CD4-positive, alpha-beta T cell treated with Interferon alpha-2 for 1 hour (primary cell): ENCODE measurements at places on chromosomes 6 and 20.
A peak's percentile ranks its signal among the peaks of the same experiment; 100 is the strongest.

DNA sequence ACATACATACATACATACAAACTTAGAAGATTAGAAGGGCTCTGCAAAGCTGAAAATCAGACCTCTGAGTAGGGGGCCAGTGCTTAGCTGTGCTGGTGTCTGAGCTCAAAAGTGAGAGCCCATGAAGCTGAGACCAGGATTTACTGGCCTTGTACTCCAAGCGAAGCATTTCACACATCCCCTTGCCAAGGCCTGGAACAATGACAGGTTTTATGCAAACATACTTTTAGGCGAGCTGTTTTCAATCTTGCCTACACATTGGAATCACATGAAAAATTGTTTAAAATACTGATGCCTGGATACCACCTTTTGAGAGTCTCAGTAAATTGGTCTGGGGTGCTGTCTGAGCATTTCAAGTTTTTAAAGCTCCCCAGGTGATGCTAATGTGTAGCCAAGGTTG, 80.9 kb upstream of the SRSF6 start:
- no peak for DNase-seq

DNA sequence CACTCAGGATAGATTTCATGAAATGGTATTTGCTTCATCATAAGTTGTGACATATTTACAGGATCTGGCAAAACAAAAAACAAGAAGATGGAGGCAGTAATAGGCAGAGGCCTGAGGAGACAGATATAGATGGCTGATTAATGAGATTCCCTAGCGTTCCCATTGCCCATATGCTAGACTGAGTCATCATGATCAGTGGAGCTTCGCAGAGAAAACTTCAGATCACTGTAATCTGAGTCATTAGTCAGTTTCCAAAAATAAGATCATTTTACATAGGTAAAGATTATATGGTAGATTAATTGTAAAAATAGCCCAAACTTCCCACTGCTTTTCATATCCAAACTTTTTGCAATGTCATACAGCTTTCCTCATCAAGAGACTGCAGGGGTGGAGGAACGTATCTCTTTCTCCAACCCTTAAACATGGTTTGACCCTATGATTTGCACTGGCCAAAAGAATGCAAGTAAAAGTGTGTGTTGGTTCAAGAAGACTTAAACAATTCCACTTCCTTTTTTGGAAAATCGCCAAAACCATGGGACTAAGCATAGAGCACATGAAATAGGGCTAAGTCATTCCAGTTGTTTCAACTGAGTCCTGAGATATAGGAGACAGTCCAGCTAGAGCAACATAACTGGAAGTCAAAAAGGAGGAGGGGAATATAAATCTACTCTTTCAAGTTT, 626.0 kb downstream of the RNF144B start:
- DNase-seq: no peak

DNA sequence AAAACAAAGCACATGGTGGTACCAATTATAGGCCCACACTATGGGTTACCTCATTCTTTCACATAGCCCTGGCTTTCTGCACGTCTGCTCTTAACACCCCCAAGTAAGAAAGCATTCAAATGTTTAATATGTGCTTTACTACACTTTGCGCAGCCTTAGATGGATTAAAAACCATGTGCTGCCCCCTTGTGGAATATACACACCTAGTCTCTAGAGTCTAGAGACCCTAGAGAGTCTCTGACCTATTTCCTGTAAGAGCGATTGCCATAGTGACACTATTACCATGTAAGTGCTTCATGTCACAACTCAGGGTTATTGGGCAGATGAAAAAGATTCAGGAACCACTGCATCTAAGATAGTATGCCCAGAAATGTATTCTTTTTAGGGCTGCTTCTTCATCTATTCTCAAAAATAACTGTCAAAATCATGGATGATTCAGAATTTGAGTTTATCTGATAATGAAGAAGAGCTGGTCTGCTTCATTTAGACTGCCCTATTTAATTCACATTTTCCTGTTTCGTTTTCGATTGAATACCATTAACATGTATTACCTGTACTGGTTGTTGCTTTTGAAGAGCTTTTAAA, 186.3 kb downstream of the ADGB start:
- DNase-seq: peak; percentile 48

- DNase-seq: no peak
Observed at GRCh38 chr6:169939554-169940164, 188.2 kb downstream of the ERMARD start.

DNA sequence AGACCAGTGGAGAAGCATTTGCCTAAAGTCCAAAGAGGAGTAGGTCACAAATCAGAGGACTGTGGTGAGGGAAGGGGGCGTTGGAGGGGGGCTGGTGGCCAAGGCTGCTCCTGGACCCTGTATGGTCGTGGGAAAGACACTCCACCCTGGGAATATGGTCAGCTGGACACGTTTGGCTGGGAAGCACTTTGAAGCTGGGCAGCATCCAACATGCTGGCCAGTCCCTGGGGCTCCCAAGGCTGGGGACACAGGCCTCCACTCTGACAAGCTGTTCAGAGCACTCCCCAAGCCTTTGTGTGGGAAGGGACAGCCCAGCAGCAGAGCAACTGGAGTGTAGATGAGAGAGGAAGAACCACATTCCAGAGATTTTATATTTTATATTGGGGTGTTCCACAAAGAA, 203.2 kb downstream of the ANKRD60 start:
- DNase-seq: no peak

GRCh38 chr20:18992418-18992817, 178.8 kb downstream of the SCP2D1 start:
- DNase-seq: no peak

DNA sequence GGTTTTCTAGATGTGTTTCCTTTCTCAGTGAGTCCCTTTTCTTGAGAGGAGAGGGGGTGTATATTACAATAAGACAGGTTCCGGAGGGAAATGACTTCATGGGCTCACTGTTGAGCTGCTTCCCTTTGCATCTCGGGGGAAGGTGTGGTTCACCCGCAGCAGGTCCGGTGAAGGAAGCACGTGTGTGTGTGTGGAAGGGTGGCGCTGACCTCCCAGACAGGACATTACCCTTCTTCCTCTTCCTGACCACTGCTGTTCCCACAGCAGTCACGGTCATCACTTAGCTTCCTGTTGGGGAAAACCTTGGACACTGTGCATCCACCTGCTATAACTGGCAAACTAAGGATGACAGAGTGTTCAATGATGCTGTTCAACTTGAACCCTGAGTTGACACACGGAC, 83.6 kb downstream of the PLEKHG1 start:
- DNase-seq: peak; percentile 25

DNA sequence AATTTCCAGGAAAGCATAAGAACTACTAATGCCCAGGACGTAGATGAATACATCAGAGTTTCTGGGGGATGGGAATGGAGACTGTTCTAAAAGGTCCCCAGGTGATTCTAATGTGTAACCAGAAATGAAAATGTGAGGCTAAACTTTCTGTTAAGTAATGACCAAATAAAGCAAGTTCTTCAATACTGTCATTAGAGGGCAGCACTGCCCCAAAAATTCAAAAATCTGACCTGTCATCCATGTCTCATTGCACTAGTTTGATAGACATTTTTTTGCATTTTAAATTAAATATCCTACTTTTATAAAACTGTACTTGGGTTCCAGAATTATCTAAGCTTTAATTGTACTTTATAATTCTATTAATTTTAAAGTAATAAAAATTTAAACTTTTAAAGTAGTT, 94.9 kb downstream of the RFX6 start:
- peak; percentile 11 for DNase-seq

DNA sequence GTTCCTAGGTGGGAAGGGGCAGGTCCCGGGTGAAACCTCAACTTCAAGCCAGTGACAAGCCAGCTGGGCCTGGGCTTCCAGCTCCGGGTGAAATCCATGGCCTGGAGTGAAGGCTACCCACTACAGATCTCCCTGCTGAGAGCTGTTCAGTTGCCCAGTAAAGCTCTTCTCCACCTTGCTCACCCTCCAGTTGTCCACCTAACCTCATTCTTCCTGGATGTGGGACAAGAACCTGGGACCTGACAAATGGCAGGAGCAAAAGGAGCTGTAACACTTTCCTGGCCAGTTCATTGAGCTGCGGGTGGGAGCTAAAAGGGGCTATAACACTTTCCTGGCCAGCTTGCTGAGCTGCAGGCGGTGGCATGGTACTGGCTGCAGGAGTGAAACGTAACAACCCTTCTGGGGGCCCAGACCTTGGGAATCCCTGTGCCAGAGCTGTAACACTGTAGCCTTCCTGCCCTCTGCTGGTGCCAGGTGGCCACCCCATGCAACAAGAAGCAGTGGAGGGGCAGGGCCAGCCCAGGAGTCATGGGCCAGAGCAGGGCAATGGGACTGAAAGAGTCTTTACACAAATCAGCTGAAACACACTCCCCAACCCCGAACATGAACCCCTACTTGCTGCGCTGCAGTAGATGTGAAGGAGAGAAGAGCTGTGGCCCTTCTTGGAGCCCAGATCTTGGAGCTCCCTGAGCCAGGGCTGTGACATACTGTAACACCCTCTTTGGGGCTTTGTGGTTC, 3.6 kb upstream of the HINT3 start:
- DNase-seq: no peak

DNA sequence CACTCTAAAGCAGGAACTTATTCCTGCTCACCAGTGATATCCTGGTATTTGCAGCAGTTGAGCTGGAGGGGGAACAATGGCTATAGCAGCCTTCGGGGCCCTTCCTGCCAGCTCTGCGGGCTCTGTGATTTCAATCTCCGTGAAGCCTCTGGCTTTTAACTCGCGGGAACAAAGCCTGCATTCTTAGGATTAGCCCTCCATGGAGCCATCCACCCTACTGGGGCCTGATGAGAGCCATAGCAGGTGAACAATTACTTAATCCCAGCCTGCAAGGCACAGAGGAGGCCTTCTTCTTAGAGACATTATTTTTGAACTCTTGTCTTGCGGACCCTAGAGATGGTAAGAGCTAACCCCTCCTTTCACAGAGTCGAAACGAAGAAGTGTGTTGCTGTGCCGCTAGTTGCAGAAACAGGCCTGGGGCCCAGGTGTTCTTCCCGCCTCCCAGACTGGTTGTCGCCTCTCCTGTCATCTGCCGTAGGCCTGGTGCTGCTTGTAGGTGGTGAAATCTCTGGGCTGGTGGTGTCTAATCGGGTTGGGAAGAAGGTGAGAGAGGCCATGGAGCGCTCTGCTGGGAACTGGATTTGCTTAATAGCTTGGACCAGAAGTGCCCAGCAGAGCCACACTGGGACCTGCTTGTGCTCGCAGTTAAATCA, 9.7 kb downstream of the GHRH start:
- no peak for DNase-seq

DNA sequence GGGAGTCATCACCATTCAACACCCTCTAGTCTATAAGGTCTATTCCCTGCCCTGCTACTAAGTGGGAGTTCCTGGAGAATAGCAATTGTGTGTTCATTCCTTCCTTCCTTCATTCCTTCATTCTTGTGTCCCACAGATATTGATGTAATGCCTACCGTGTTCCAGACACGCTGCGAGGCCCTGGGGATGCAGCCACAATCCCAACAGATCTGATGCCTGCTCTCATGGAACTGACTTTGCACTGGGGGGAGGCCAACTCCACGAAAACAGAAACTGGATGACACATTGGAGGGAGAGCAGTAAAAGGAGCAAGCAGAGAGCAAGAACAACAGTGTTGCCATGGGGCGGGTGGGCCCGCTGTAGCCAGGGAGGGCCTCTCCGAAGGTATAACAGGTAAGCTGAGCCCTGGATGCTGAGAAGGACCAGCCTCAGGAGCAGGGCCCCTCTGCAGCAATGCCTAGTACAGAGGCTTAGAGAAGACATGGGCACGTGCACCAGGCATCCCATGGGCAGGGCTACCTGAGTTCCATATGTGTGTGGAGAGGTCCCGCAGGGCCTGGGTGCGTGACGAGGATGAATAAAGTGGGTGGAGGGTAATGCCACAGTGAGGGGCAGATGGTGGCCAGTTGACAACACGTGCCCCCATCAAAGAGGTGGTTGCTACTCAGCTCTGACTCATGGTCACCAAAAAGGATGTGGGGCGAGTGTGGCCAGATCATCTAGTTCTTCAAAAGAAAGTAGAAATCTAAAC, 173.9 kb downstream of the NFATC2 start:
- no peak for DNase-seq

DNA sequence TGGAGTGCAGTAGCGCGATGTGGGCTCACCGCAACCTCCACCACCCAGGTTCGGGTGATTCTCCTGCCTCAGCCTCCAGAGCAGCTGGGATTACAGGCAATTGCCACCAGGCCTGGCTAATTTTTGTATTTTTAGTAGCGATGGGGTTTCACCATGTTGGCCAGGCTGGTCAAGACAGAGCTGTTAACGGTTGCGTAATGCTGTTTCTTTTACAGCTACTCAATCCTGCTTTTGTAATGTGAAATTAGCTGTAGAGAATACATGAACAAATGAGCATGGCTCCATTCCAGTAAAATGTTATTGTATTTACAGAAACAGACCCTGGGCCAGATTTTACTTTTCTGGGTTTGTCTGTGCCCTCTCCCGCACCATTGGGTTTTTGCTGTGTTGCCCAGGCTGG, 1.9 kb downstream of the PNLDC1 start:
- DNase-seq: no peak

DNA sequence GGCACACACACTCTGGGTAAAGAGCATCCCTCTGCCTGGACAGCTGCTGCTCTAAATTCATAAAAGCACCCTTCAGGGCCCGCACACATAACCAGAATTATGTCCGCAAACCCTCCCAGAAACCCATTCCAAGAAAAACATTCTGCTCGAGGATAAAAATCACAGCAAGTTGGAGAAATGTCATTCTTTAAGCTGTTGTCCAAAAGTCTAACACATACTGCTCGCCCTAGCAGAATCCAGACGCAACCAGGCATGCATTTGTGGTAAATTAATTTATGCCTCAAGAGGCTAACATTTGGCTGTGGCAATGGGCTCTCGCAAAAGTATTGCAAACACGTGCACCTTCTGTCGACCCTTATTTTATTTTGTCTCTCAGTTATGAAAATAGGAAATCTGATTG, 116.1 kb upstream of the INSM1 start:
- DNase-seq: no peak

DNA sequence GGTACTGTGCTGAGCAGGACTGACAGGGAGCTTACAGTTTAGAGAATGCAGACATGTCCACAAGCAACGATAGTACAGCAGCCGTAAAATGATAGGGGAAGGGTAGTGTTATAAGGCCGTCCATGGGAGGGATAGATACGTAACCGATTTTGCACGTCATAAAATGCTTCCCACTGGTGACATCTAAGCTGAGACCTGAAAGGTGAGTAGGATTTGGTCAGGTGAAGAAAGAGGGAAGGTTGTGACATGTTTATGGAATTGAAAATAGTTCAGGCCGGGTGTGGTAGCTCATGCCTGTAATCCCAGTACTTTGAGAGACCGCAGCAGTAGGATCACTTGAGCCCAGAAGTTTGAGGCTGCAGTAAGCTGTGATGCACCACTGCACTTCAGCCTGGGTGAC, 25.6 kb downstream of the SNX9 start:
- DNase-seq: no peak

- DNase-seq: no peak
Observed at GRCh38 chr6:68710916-68711315, 75.8 kb downstream of the ADGRB3 start.
